Subcutaneous preadipocyte (primary cell): ENCODE measurements at places on chromosomes 11 and 22. TPM values are rescaled to one million over a fixed set of nuclear protein-coding genes. Genes with fewer than 3 reads are reported as not detected.

Gene SYT8
- not detected in 2 replicates for total RNA-seq

Gene MS4A3
- not detected in 2 replicates for total RNA-seq

Gene ACRV1
- total RNA-seq = not detected in 2 replicates

Gene AQP11
- 0.59 and 1.1 TPM in 2 replicates for total RNA-seq

Gene ADAMTS8
- total RNA-seq = 5.3 and 7.7 TPM in 2 replicates

Gene LARGE2
- total RNA-seq = not detected in 2 replicates

Gene ACR
- total RNA-seq = not detected in 2 replicates

Gene TBX1
- total RNA-seq = 7.2 TPM in 1 of 2 replicates, not detected in the other

Gene OR51I1
- not detected in 2 replicates for total RNA-seq

Gene FIBIN
- total RNA-seq = 2.9 and 12.5 TPM in 2 replicates

Gene CCDC73
- not detected in 2 replicates for total RNA-seq
